Natural killer cell treated with Interleukin-12 subunit alpha and Interleukin-12 subunit beta and Interleukin-15 and Interleukin-18, amount 100 ng/mL, for 72 hours (primary cell): ENCODE measurements at places on chromosomes 7 and 10.

DNA sequence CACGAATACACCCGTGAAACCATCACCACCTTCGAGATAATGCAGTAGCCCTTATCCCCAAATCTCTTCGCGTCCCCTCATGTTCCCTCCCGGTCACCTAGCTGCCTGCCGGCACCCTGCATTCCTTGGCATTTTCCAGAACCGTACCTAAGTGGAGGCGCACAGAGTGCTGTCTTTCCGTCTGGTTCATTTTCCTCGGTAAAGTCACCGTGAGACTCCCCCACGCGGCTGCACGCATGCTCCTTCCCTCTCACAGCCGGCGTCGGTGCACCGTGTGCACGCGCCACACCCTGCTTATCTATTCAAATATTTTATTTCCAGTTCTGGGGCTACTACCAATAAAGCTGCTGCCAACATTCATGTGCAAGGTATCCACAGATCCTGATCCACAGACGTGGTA, 65.5 kb upstream of the NKX6-2 start:
- no peak for DNase-seq

DNA sequence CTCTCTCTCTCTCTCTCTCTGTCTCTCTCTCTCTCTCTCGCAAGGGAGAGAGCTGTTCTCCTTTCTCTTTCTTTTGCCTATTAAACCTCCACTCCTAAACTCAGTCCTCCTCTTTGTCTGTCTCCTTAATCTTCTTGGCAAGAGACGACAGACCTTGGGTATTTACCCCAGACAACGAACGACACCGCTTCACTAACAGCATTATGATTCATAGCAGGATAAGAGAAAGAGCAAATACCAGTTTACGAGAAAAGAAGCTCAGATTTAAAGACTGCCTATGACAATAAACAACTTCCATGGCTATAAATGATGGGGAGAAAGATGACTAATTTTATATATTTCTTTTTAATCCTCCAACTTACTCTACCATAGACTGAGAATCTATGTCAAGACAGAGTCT, 1396.5 kb upstream of the CELF2 start:
- DNase-seq = no peak

GRCh38 chr7:2109936-2110609, 122.7 kb downstream of the MAD1L1 start:
- DNase-seq = no peak

- no peak for DNase-seq
Observed at GRCh38 chr10:52855546-52856325, 83.2 kb upstream of the MBL2 start.

DNA sequence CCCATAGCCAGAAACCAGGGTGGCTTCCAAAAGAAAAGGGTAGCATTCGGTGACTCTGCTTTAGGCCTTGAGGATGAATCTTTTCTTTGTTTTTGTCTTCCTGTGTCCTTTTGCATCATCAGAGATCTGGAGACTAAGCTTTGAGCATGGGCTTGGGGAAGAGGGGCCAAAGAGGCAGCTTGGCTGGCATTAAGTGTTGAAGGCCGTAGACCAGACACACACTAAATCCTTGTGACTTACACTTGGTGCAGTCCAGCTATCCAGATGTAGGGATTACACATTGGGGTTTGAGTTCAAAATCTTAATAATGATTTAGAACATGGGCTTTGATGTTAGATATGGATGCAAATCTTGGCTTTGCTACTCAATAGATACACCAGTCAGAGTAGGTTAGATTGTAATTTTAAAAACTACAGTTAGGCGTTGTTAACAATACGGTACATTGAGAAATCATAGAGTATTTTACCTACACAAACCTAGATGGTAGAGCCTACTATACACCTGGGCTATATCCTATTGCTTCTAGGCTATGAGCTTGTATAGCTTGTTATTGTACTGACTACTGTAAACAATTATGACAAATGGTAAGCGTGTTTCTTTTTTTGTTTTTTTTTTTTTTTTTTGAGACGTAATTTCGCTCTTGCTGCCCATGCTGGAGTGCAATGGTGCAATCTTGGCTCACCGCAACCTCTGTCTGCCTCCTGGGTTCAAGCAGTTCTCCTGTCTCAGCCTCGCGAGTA, 3.5 kb downstream of the SEPTIN7 start:
- DNase-seq = no peak

DNA sequence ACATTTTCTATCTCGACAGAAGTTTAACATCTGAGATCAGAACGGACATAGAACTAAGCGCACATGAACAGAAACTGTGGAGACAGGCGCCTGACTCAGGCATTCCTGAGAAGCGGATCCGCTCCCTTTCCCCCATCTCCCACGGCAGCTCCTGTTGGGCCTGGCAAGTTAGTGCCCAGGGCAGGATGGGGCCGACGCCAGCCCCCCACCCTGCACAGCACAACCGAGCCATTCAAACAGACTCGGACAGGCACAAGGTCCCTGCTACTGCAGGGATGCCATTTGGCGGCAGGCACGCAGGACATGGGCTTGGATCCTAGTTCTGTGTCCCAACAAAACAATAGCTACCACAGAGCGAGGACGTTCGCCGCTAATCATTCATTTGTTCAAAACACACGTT, 271.8 kb downstream of the USP6NL start:
- DNase-seq = no peak

- peak; percentile 56 for DNase-seq
Observed at GRCh38 chr7:2383543-2384274, 19.7 kb upstream of the CHST12 start.

- no peak for DNase-seq
Observed at GRCh38 chr10:128885573-128886555, 581.2 kb upstream of the MGMT start.

DNA sequence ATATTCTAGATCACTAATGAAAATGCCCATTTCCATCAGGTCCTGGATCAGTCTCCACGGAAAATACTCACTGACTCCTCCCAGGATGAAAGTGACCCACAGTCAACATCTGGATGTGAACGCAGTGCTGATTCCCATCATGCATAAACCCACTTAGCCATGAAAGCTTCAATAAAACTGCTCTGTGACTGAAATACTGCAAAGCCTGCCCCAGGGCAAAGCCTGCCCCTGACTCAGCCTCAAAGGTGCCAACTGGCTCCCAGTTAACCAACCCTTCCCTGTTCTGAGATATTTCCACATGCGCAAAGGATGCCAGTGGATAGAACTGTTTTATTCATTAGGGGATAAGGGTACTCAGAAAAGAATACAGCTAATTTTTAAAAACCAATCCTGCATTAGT, 24.0 kb downstream of the OSBPL3 start:
- no peak for DNase-seq
